ENCODE measurements at places on chromosomes 12 and 14. TPM values are rescaled to one million over a fixed set of nuclear protein-coding genes. Genes with fewer than 3 reads are reported as not detected.

- H3K36me3 ChIP-seq = no peaks in the 10 kb centered on the region
- DNase-seq = no peak
- no peak overlapping the region for H3K4me3 ChIP-seq
- H3K4me1 ChIP-seq = no peaks in the 10 kb centered on the region
- no peak overlapping the region for H3K27ac ChIP-seq
These were observed 27.7 kb upstream of the MYL2 start for GRCh38 chr12:110948041-110948440.

DNA sequence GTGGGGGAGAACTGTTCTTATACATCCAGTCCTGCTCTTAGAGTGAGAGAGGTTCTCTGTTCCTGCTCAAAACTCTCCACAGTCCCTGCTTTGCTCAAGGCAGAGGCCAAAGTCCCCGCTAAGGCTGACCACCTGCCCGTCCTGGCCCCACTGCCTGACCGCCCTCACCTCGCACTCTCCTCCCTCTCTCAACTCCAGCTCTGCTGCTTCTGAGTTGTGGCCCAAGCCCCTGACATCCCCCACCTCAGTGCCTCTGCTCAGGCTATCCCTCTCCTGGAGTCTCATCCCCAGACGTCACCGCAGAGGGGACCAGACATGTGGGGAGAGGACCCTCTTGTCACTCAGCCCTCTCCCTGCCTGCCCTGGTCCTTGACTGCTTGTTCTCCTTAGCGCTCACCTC lies 110.6 kb downstream of the CALM1 start:
- no peak overlapping the region for H3K27ac ChIP-seq
- H3K36me3 ChIP-seq = no peaks in the 10 kb centered on the region
- H3K27me3 ChIP-seq = no peaks in the 10 kb centered on the region
- no peak overlapping the region for H3K4me3 ChIP-seq

GRCh38 chr12:52423661-52424500 lies 10.3 kb downstream of the KRT75 start:
- DNase-seq = no peak
- H3K36me3 ChIP-seq = no peaks in the 10 kb centered on the region
- no peaks in the 10 kb centered on the region for H3K27me3 ChIP-seq
- H3K27ac ChIP-seq = no peak overlapping the region
- no peaks in the 10 kb centered on the region for H3K4me1 ChIP-seq

GRCh38 chr14:52835122-52835903 lies 43.9 kb upstream of the GNPNAT1 start:
- H3K27me3 ChIP-seq = no peaks in the 10 kb centered on the region
- H3K27ac ChIP-seq = no peak overlapping the region
- no peaks in the 10 kb centered on the region for H3K36me3 ChIP-seq

GRCh38 chr14:73091044-73091443 lies 32.7 kb downstream of the RBM25 start:
- H3K36me3 ChIP-seq = peaks cover 50% of the 10 kb centered on the region
- no peak overlapping the region for H3K4me3 ChIP-seq
- no peaks in the 10 kb centered on the region for H3K27me3 ChIP-seq

GRCh38 chr12:3662521-3662921 lies 90.4 kb downstream of the CRACR2A start:
- H3K27ac ChIP-seq = no peak overlapping the region
- H3K4me1 ChIP-seq = no peaks in the 10 kb centered on the region
- H3K4me3 ChIP-seq = no peak overlapping the region
- peaks cover 48% of the 10 kb centered on the region for H3K36me3 ChIP-seq

DNA sequence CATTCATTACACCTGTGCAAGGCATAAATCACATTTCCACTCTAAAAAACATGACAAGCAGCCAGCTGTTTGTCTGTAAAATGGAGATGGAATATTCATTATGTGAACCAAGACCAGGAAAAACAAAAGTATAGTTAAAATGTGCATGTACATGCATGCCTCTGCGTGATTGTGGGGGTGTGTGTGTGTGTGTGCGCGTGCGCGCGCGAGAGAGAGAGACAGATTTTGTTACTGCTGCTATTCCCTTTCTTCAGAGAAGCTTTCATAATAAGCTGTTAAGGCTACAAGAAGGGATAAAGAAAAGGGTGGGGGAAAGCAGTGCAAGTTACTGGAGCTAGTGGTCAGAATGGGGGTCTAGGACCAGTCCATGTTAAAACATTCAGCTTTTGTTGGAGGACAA lies 430.3 kb downstream of the NAV3 start:
- no peaks in the 10 kb centered on the region for H3K4me1 ChIP-seq
- no peak for DNase-seq
- no peak overlapping the region for H3K27ac ChIP-seq
- H3K4me3 ChIP-seq = no peak overlapping the region
- no peaks in the 10 kb centered on the region for H3K27me3 ChIP-seq

Gene PRKAG1
- 78.3 TPM for total RNA-seq

Gene GALNT8
- 0.20 TPM for total RNA-seq

Gene VWF
- not detected for total RNA-seq

Gene KERA
- not detected for total RNA-seq

Gene GDF11
- 13.1 TPM for total RNA-seq

Measured in CD8-positive, alpha-beta memory T cell (primary cell).